ENCODE measurements at places on chromosomes 2 and 18. TPM values are rescaled to one million over a fixed set of nuclear protein-coding genes. Genes with fewer than 3 reads are reported as not detected.

The RUFY4 gene
- total RNA-seq = not detected

The SLC5A7 gene
- not detected for total RNA-seq

The LOXHD1 gene
- not detected for total RNA-seq

The TMEM198 gene
- 4.2 TPM for total RNA-seq

The LAMA3 gene
- 0.98 TPM for total RNA-seq

The ABCG8 gene
- total RNA-seq = not detected

The POU3F3 gene
- not detected for total RNA-seq

The VIL1 gene
- not detected for total RNA-seq

The MAL gene
- not detected for total RNA-seq

The GALNT5 gene
- 1.5 TPM for total RNA-seq

The C2orf74 gene
- 30.6 TPM for total RNA-seq

The ALPI gene
- not detected for total RNA-seq

The KATNAL2 gene
- 1.5 TPM for total RNA-seq
